Stimulated activated CD4-positive, alpha-beta T cell treated with anti-CD3 and anti-CD28 coated beads, TNF-alpha, amount 100 ng/mL, for 4 hours (primary cell): ENCODE measurements at places on chromosomes 1 and 21.

- DNase-seq, result no peak
Observed at GRCh38 chr1:218330043-218330623, 15.0 kb upstream of the TGFB2 start.

GRCh38 chr21:45537111-45537745, 5.0 kb downstream of the SLC19A1 start:
- DNase-seq, result no peak

GRCh38 chr1:155304558-155305063, 3.4 kb upstream of the PKLR start:
- no peak for DNase-seq

- no peak for DNase-seq
Observed at GRCh38 chr1:31661856-31662255, 17.2 kb upstream of the PEF1 start.

DNA sequence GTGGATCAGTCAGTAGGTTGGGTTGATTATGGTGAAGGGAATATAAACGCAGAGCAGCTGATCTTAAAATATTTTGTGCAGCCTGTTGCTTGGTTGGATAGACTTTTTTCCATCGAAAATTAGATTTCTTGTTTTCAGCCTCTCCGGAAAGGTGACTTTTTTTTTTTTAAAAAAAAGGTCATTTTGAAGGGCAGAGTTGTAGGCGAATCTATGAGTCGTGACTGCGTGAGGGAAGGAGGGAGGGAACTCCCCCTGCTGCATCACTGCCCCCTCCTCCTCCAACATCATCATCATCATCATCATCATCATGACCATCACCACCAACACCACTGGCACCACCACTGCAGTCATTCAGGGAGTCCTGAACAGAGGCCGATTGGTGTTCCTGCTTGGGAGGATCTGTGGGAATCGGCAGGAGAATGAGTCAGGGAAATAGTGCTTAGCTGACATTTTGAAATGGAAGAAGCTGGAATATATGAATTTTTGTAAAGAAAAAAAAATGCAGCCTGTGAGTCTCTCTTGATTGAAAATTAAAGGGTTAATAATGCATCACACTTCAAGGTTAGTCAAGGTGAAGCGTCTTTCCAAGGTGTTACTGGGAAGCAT, 1.2 kb downstream of the ATP1B1 start:
- DNase-seq, result no peak

GRCh38 chr1:117985973-117986372, 56.4 kb downstream of the WDR3 start:
- no peak for DNase-seq

DNA sequence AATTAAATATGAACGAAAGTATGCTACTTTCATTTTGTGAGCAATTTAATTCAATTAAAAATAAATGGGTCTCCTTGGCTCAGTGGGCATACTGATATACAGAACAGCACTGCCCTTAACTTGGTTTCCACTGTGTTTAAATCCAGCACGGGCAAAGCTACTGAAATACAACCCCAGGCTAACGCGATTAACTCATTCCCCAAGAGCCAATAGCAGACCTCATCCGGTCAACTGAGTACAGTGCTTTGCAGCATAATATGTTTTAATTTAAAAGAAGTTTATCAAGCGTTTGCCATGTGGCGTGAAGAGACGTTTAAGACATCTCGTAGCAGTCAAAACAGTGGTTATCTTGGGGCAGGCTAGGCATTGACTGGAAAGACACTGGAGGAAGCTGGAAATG, 118.6 kb downstream of the PROX1 start:
- no peak for DNase-seq

- DNase-seq, result no peak
Observed at GRCh38 chr1:68521286-68521685, 24.4 kb upstream of the DEPDC1 start.

DNA sequence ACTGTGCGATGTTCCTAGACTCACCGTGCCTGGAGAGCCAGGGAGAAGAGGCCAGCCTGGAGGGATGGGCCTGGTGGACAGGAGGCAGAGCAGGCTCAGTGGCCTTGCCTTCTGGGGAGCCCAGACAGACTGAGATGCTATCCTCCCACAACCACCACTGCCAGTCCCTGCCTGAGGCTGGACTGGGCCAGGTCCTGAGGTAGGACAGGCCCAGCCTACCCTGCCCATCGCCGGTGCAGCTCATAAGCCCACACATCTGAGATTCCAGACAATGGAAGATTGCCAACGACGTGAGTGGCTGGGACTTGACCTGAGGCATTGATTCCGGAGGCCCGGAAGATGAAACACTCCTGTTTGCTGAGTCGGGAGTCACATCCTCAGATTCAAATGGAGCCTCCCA, 5.8 kb downstream of the CLEC20A start:
- DNase-seq, result no peak

GRCh38 chr1:54385727-54386022, 20.5 kb downstream of the SSBP3 start:
- no peak for DNase-seq

GRCh38 chr1:169383449-169383848, 15.5 kb downstream of the BLZF1 start:
- no peak for DNase-seq

GRCh38 chr1:194378517-194378916, 1192.1 kb upstream of the B3GALT2 start:
- DNase-seq, result no peak

- DNase-seq, result no peak
Observed at GRCh38 chr1:21946836-21947587, 9.9 kb upstream of the HSPG2 start.

DNA sequence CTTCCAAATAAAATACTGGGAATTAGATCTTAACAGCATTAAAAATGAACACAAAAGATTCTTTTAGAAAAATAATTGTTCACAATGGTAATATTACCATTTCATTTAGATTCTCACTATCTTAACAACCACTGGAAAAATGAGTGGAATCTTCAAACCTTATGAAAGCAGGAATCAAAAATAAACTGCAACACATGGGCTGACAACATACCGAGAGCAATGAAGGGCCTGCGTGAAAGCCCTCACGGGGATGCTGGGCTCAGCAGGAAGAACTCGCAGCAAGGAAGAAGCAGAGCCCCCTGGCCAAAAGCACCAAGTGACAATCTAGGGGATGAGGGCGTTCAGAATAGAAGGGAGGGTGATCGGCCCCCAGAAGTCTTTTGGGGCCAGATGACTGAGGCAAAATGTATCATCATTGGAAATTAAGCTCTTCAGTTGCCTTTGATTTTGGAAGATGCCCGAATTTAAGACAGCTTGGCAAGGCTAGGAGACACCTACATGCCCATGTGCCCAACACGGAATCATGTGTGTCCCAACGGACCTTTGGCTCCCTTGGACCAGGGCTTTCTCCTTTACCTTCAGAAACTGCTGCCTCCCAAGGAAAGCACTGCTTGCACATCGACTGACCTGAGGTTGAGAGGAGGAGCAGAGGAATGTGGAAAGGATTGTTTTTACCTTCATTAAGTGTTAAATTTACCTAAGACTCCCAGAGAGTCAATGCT, 103.9 kb downstream of the TGFBR3 start:
- DNase-seq, result no peak

DNA sequence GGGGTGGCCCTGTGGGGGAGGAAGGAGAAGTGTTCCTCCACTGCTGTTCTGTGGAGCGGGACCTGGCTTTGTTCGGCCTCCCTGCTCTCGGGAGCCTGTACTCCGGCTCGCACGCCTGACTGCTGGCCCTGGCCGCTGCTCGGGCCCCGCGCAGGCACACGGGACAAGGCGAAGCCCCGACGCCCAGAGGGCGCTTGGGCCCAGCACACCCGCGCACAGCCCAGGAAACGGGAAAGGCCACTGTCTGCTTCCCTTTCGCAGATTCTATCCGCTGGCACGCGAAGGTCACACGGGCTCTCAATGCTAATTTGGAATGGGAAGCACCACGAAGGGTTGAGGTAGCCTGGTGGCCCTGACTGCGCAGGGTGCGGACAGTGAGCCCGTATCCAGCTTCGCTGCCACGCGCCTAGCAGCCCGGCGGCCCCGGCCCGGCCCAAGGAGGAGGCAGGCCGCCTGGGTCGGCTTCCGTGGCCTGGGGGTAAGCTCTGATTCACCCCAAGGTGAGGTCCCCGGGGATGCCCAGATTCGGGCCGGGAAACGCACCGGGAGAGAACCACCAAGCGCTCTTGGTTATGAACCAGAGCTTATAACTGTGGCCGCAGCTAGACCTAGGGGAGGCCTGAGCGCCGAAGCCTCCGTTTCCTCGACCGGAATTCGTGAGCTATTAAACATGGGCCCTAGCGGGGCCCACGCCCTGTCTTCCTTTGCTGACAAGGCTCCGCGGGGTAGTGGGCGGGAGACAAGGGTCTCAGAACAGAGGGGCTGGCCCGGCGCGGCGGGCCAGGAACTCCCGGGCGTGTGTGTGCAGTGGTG, 19.7 kb upstream of the TBX15 start:
- no peak for DNase-seq

- peak; percentile 82 for DNase-seq
Observed at GRCh38 chr1:202160377-202160940, at the start of gene PTPN7. PTPN7 (minus strand) TSS chr1:202160602; CDS start chr1:202159402, 1,200 bp downstream.

DNA sequence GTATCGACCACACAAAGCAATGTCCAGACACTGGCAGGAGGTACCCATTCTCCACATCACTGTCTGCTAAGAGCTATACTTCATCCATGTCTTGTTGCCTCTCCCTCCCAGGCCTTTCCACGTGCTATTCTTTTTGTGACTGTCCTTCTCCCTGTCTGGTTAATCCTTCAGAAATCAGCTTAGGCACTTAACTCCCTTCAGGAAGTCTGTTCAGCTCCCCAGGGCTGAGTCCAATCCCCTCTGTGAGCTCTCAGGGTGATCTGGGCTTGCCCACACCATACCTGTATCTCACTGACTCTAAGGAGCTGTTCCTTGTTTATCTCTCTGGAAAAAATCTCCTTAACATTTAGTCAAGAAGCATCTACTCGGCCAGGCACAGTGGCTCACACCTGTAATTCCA, 69.4 kb downstream of the NID1 start:
- no peak for DNase-seq

GRCh38 chr1:230293390-230293700, 132.8 kb downstream of the PGBD5 start:
- DNase-seq, result no peak

DNA sequence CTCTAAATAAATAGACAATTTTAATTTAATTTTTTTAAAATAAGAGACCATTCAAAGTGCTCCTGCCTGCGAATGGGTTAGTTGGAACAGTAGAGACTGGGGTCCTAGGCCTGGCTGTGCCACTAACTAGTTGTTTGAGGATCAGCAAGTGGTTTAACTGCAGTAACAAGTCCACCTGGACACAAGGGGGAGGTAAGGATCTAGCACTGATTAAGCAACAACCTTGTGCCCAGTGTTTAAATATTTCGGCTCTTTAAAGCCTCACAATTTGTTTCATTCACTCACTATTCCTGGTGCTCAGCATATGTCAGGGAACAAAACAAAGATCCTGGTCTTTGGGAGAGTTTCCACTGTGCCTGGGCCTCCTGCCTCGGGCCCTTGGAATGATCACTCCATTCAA, 1.6 kb upstream of the AGT start:
- no peak for DNase-seq

- DNase-seq, result no peak
Observed at GRCh38 chr1:179831852-179832699, 45.5 kb downstream of the TOR1AIP2 start.

DNA sequence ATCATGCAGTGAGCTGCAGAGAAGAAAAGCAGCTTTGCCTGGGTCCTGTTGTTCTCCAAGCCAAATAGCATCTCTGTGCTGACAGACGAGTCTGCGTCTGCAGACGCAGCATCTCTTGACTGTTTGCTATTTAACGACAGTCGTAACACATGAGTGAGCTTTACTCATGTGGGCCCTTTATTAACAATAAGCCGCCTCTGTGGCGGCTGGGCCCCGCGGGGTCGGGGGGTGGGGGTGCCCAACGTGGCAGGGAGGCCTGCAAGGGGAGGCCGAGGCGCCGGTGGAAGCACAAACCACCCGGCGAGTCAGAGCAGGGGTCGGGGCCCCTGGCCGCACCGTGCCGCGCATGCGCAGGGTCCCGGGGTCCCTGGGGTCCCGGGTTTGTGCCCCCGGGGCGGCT, 435.1 kb downstream of the KIF26B start:
- DNase-seq, result no peak

DNA sequence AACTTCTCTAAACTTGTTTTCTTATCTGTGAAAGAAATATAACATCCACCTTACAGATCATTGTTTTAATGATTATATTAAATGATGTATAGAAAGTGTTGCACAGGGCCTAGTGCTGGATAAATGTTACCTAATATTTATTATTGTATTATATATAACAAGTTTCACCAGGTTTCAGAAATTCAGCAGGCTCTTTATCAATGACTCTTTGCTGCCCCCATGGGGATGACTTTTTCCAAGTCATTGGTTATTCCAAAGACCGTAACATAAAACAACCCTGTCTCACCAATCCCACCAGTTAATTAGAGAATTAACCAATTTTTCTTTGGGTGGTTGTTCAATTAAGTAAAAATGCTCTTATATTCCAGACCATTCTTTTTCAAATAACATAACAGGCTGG, 7.3 kb upstream of the DEDD start:
- no peak for DNase-seq

- DNase-seq, result no peak
Observed at GRCh38 chr1:15542388-15543250, 16.0 kb downstream of the DNAJC16 start.

GRCh38 chr1:116474921-116475849, 95.6 kb downstream of the CD58 start:
- no peak for DNase-seq

- DNase-seq, result no peak
Observed at GRCh38 chr1:36223381-36223995, 755 bp upstream of the THRAP3 start.

GRCh38 chr1:204683284-204684205, 2.0 kb downstream of the LRRN2 start:
- DNase-seq, result no peak

DNA sequence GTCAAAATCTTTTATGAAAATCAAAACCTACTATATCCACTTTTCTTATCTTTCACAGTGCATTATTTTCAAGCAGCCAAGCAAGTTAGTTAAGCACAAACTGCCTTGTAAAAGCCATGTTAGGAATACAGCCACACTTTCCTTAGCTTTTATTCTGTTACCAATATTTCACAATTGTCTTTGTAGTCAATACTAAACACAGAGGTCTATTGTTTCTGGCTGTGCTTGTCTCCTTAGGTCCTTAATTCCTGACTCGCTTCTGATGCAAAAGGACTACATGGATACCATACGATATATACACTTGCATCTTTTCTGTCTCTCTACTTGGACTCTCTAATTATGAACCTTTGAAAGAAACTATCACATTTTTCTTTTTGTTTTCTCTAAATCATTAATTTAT, 331.8 kb downstream of the NEGR1 start:
- DNase-seq, result no peak

GRCh38 chr1:84330125-84330984, 28.8 kb downstream of the SAMD13 start:
- no peak for DNase-seq

- no peak for DNase-seq
Observed at GRCh38 chr1:91653183-91653582, 152.5 kb downstream of the CDC7 start.

GRCh38 chr1:93758842-93759515, 77.3 kb upstream of the BCAR3 start:
- no peak for DNase-seq
